Hypothalamus (tissue), 51 donors: ENCODE measurements at places on chromosomes 4 and X.

GRCh38 chr4:26821677-26822503 lies 38.8 kb upstream of the STIM2 start:
- DNase-seq, result no peak

DNA sequence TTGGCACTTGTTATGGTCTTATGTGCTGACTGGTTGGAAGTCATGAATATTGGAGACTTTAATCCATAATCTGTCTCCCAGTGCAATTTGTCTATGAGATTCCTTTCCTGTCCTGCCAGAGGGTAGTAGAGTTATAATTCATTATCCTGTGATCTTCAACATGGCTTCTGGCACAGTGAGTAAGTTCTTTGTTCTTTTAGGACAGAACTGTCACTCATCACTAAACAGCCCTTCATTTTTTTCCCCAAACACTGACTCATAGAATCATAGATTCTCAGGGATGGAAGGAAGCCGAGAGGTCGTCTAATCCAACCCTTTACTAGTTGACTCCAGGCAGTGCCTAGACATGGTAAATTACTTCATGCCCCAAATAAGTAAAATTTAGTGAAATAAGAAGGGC lies 78.4 kb downstream of the LUZP4 start:
- no peak for DNase-seq

DNA sequence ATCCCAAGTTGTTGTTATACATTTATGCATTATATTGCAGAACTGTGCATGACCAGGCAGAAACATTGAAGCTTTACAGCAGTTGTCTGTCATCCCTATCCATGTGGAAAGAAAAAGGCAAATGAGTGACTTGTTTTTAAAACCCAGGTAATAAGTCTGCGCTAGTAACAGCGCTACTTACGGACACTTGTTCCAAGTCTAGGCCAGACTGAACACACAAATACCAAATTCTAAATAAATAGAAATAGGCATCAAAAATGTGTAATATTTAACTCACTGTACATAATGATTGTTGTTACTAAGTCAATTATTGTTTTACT lies 548 bp upstream of the MAML3 start:
- DNase-seq, result no peak

- no peak for DNase-seq
These were observed 605.9 kb upstream of the DIPK2B start for GRCh38 chrX:45806410-45807121.

- no peak for DNase-seq
These were observed 5.0 kb upstream of the ADGRL3 start for GRCh38 chr4:61195101-61195500.

DNA sequence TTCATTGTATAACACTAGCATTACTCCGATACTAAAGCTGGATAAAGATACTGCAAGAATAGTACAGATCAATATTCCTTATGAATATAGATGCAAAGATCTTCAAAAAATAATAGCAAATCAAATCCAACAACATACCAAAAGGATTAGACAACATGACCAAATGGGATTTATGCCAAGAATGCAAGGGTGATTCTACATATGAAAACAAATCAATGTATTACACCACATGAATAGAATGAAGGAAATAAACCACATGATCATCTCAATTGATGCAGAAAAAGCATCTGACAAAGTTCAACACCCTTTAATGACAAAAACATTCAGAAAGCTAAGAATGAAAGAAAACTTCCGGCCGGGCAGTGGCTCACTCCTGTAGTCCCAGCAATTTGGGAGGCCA lies 42.8 kb downstream of the CUL4B start:
- no peak for DNase-seq

DNA sequence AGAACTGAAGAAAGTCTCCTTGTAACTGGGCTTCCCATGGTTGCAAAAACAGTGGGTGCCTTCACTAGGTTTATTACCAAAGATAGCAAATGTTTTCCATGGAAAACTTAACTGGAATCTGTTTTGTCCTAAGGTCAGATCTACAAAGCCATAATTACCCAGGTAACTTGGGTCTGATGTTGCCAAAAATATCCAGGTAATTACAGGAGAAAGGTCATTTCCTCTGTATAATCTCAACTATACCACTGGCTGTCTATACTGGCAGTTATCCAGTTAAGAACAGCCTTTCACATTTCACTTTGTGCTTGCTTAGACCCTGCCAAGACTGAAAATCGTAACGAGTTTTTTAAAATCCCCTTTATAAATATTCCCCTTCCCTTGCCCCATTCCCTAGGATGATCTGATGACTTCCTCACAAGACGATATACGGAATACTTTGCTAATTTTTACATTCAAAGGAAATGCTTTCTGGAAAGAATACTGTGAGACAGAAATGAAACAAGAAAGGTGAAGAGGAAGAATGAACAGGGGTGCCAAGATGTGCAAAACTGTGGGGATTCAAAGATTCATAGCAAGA lies 105.5 kb downstream of the MAML3 start:
- no peak for DNase-seq

GRCh38 chr4:61445374-61446063 lies 245.4 kb downstream of the ADGRL3 start:
- DNase-seq, result no peak

DNA sequence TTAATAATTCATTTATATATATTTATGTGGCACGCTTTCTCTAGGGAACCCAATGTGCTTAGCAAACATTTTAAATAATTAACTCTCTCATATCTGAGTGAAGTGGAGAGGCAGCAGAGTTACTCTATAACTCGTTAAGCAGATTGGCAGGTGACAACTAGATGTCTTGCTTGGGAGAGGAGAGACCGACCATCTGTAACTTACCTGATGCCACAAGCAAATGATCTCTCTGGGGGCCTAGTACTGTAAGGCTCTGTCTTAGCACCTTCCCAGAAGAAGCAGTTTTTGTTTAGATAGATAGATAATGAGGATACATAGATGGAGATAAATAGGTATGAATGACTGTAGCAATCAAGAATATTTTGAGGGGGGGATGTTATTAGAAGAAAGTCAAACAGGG lies 11.9 kb upstream of the SEL1L3 start:
- no peak for DNase-seq

DNA sequence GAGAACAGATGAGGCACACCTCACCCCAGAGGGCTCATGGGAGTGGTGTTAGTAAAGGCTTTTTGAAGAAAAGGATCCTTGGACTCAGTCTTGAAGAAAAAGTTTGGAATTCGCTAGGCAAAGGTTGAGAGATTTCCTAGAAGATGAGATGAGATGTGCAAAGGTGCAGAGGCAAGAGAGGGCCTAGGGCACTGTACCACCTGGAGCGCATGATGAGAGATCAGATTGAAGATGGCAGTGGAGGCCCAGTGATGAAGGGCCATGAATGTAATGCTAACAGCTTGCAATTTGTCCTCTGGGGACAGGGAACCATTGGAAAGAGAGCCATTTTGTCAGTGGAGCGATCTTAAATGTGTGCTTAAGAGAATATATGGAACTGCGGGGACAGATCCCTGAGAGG lies 45.0 kb downstream of the PGRMC2 start:
- no peak for DNase-seq

DNA sequence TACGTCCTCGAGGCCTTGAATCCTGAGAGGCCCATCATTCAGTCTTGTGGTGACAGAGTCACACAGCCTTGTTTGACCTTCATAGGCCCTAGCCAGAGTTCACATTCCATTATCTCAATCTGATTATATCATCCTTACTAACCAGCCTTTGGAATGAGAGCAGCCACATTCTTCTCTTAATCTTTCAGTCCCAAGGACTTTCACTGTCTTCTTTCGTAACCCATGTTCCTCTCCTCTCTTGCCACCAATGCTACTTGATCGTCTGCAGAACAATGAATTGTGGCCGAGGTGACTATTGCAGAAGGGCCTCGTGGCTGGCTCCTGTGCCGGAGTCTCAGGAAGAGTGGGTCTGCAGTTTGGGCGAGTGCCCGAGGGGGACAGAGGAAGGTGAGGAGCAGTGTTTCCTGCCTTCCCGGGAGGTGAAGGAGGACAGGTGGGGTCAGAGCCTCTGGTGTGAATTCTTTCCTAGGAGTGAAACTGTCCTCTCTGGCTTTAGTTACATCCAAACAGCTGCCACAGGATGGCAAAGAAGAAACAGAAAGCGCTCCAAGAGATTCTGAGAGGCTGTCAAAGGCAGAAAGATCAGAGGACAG lies 94.6 kb downstream of the LIMCH1 start:
- DNase-seq, result no peak

DNA sequence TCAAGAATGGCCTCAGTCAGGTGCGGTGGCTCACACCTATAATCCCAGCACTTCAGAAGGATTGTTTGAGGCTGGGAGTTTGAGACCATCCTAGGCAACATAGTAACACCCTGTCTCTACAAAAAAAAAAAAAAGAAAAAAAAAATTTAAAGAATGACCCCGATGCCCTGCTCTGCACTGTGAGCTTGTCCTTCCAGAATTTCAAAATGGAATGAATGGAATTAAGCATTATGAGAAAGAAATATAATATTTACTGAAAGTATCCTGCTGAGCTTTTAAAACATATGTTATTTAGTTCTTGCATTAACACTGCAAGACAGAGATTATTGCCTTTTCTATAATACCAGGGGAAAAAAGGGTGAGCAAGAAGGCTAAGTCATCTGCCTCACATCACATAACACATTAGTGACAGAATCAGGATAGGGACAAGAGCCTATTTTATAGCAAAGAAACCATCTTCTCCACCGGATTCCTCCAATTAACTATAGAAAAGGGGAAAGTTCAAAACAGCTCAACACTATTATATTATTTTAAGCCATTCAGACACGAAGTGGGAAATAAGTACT lies 41.9 kb upstream of the GAB1 start:
- no peak for DNase-seq

GRCh38 chr4:172188248-172188988 lies 375.2 kb downstream of the GALNTL6 start:
- DNase-seq, result no peak

GRCh38 chr4:6991249-6991648 lies 51.9 kb upstream of the TADA2B start:
- no peak for DNase-seq

- DNase-seq, result peak; percentile 96
These were observed 11.3 kb downstream of the BLOC1S4 start for GRCh38 chr4:6727081-6727942.

DNA sequence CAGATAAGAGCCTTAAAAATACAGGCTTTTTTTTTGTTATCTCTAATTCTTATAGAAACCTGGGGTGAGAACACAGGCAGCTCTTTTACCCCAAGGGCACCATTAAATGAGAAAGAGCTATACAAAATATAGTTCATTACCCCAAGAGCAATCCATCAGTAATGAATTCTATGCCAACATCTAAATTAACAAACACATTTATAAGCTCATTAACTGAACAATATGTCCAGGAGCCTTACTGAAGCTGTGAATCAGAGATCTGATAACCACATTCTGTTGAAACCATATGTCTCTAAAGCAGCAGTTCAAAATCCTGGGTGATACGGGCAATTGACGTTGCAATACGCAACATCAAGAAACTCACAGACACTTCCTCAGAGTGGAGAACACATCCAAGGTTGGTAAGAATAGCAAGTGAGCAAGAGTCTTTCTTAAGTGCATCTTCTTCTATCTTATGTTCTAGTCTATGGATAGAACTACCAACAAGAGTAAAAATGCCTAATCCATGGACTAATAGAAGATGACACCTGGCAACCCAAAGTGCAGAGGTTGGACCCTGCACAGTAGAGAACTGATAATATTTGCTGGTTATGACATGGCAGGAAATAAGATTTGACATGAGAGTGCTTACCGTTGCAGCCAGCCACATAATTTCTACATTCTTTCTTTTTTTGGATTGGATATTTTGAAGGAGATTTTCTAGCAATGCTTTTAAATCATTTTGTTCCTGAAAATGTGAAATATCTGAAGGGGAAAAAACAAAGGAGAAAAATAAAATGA lies 449.3 kb downstream of the IL15 start:
- DNase-seq, result no peak

DNA sequence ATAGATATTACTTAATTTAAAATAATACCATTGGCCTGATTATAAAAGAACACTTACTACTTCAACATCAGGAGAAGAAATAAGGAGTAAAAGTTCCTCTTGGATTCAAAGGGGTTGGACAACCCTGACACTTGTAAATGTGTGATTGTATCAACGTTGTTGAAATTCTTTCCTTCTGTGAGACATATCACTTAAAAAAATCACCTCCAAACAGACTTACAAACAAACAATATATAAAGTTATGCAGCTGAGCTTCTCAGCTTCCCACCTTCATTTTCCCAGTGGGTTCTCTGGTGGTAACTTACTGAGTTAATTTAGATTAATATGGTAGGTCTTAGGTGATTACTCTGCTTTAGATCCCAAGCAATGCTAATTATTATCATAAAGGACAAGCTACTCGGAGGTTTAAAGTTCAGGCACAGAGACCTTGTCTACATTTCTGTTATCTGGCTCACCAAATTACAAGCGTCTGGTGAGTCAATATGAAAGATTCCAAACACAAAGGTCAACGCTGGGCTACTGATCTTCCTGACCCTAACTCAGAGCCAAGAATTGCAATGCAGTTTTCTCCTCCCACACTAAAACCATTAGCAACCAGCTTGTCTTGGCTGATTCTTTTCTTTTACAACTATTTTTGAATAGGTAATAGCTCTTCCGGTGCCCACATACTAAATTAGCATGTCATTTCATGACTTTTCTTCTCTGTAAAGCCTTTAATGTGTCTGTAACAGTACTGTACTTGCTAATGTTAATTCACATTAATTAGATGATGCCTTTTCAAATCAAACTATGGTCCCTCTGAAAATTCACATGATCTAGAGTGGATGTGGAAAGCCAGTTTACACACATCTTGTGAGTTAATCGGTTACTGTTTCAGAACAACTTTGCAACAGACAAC lies 157.6 kb downstream of the RASL11B start:
- DNase-seq, result no peak

DNA sequence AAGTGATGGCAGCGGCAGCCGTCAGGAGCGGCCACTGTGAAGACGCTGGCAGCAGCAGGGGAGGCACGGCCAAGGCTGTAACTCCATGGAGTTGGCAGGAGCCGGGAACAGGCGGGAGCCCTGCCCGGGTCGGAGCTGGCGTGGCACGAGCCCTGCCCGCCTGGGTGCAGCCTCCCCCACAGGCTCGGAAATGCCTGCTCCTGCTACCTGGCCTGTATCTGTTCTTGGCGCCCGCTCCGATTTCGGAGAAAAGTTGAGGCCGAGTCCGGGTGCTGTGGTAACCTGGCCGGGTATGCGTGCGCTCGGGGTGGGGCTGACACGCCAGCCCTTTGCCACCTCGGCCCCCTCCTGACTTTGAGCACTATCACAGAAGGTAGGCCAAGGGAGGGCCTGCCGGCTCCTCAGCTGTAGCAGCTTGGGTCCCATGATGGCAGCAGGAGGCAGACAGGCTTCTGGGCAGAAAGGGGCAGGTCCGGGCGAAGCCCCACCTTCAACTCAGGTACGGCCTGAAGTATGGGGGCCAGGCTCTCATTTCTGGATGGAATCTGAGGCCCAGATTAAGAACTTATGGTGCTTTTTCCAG lies 51.2 kb upstream of the SHISA3 start:
- DNase-seq, result no peak
